AG04449 (cell line): ENCODE measurements at places on chromosomes 12 and 14.

GRCh38 chr12:92191061-92191460, 45.4 kb upstream of the BTG1 start:
- DNase-seq = no peak

DNA sequence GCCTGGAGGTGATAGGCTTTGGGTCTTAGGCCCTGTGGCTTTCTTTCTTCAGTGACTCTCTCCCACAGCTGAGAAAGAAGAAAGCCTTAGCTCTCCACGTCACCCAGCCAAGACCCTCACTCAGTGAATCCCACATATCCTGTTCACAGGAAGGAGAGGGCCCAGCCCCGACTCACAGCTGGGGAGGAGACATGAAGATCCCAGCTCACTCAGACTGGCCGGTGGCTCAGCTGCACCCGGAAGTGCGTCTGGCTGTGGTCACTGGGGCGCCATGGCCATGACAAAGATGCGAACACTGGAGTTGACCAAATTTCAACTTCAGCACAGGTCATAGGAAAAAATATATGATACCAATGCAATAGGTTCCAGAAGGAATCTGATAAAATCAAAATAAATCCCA, 14.2 kb downstream of the DLK1 start:
- DNase-seq = no peak

DNA sequence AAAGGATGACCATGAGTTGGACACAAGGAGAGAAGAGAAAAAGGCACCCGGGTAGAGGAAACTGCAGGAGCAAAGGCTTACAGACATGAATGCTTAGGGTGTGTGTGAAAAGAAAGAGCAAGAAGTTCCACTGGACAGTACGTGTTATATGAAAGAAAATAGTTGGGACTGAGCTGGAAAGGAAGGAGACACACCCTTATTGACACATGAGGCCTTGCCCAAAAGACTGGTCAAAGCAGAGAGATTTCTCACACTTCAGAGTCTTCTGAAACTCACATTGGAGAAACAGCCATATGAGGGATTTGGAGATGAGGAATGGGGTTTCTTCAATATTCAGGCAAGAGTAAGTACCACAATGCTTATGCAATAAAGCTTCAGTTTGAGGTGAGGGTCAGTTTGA, 56.0 kb downstream of the TTC9 start:
- DNase-seq = no peak

GRCh38 chr12:45568808-45569207, 160.7 kb upstream of the ARID2 start:
- DNase-seq = no peak

DNA sequence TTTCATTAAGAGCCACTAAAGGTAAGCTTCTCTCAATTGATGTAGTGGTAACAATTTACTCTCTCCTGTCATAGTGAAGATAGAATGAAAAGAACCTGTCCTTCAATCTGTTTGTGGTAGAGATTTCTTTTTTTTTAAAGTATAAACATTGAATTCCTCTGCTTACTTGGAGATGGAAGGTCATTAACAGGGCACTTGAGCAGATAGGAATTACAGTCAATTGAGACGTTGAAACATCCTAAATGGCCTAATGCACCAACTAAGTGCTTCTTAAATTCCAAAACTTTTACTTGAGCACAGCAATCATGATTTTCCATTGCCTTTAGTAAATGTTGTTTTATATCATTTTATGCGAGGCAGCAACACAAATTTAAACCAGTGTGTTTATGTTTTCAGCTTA, 241.4 kb downstream of the FOXG1 start:
- DNase-seq = no peak

DNA sequence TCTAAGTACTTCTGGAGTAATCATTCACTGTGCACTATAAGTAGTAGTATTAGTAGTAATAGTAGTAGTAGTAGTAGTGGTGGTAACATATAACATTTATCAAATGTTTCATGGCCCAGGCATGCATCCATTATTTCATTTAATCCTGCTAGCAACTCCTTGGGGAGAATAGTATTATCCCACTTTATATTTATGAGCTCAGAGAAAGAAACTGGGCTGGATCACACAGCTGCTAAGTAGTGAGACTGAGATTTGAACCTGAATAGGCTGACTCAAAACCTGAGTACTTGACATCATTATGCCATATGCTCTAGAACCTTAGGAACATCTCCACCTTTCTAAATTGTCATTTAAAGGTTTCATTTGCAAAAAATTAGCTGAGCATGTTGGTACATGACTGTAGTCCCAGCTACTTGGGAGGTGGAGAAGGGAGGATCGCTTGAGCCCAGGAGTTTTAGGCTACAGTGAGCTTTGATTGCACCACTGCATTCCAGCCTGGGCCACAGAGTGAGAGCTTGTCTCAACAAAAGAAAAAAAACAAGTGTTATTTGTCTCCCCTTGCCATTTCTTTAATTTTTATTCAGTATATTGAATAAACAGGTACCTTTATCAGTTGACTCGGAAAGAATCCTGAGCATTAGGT, 11.4 kb upstream of the NID2 start:
- no peak for DNase-seq

DNA sequence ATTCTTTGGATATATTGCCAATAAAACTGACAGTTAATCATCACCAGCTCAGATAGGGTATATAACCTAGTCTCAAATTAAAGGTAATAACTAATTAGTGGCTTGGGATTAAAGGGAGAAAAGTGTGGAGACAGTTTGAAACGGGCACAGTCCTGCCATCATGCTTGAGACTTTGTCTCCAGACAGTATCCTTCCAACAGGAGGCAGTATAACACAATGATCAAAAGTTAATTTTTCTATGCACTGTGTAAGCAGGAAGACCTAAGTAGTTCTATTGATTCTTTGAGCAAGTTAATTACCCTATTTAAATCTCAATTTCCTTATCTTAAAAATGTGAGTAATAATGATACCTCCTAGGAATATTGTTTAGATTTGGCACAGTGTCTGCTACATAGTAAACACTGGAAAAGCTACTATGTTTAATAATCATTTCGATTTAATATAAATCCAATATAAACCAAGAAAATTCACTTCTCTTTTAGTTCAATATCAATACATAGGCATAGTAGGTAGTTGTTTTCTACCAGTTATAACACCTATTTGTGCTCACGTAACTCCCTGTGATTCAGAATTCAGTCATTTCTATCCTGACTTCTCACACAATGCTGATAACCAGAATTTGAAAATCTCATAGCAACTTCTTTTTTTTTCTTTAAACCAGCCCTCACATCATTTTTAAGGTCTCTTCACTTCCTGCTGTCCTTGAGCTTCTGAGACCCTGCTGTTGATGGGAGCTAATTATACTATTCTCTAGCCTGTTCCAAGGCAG, 53.7 kb downstream of the GALNT4 start:
- no peak for DNase-seq

GRCh38 chr12:45644541-45644940, 85.0 kb upstream of the ARID2 start:
- no peak for DNase-seq

GRCh38 chr14:55502746-55503284, 62.4 kb upstream of the TBPL2 start:
- no peak for DNase-seq

DNA sequence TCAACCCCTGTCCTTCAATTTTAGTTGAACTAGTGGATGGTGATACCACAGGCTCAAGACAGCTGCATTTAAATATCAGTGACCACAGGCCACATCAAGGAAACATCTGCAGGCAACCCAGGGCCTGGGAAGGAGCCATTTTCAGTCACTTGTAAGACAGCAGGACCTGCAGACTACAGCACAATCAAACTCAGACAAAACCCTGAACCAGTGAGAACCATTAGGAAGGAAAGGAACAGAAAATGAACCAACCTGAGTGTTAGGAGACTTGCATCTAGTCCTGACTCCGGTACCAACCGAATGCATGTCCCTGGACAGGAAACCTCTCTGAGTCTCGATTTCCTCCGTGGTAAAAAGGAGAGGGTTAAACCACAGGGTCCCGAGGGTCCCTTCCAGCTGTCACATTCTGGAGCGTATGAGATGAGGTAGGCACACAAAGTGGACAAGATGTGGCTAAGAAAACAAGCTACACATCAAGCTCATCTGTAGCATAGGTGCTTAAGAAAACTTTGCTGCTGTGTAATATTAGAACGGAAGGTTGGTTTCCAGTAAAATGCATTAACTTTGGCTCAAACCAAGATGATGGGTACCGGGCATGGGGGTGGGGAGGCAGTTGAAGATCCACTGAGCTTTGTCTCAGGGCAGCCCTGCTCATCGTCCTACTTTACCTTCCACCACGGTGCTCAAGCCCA, 1.6 kb upstream of the CDKN1B start:
- DNase-seq = no peak

GRCh38 chr12:52965337-52965731, 16.4 kb downstream of the KRT18 start:
- no peak for DNase-seq

GRCh38 chr14:89366864-89367778, 49.9 kb downstream of the FOXN3 start:
- DNase-seq = no peak
